ENCODE measurements at places on chromosomes 12 and 14.

GRCh38 chr12:31019976-31020375 is 53.7 kb upstream of the DDX11 start:
- DNase-seq, result no peak

DNA sequence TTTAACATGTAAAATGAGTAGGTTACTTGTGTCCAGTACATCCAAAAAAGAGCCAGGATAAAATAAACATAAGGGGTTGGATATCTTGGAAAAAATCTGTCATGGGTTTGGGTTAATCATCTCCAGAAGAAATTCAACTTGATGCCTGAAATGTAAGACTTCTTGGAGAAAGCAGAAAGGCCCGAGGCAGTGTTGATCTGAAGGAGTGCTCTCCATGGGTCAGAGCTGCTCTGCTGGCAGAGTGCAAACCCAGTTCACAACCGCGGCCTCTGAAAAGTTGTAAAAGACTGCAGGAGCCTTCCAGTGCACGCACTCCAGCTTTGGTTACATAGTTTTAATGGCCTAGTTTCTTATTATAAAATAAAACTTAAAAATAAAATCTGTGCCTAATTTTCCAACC is 97.3 kb upstream of the ALX1 start:
- DNase-seq, result no peak

DNA sequence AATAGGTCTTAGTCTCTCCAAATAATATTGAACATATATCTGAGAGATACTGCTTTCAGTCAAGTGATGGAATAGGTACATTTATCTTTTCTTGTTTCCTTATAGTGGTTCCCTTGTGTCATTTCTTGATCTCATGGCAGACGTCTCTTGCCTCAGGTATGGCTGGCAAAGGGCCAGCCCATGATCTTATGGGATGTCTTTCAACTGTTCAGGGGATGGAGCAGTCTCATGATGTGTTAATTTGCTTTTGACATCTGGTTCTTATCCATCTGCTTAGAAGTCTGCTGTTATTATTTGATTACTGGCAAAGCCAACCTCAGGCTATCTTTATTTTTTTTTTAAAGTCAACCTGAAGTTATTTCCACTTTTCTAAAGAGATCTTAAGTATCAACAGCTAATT is 262.9 kb downstream of the TMEM117 start:
- DNase-seq, result no peak

DNA sequence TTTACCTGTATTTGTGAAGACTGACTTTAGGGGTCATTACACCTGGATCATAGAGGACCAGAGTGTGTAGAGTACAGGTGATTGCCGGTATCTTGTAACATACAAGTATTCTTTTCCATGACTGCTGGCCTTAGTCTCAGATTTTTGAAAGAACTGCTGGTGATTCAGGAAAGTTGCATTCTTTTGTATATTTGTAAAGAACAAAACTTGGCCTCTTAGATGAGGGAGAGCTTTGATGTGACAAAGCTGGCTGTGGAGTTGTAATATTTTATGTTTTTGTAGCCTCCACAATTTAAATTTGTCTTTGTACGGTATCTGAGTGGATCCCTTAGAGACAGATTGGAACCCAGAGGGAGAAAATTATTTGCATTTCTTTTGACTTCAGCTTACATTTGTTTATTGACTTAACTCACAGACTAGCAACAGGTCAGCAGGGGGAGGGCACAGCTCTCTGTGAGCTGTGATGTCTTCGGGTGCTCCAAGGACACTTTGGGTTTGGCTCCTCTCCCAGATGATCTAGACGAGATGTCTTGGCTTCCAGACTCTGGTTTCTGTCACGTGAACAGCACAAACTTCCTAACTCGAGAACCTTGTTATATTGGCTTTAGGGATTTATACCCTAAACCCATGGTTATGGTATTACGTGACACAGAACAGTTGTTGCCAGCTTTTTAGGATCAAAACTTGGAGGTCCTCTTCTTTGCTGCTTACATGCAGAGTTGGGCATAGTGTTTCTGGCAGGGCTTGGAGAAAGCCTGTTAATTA is 65.9 kb downstream of the DAAM1 start:
- no peak for DNase-seq

GRCh38 chr12:124713041-124713435 is 145.6 kb upstream of the NCOR2 start:
- no peak for DNase-seq

- no peak for DNase-seq
These were observed 138.9 kb downstream of the HMGA2 start for GRCh38 chr12:65962921-65963861.

- DNase-seq, result no peak
These were observed 5.0 kb downstream of the ACACB start for GRCh38 chr12:109121346-109121880.

GRCh38 chr14:104431351-104431928 is 148.1 kb upstream of the C14orf180 start:
- DNase-seq, result no peak

DNA sequence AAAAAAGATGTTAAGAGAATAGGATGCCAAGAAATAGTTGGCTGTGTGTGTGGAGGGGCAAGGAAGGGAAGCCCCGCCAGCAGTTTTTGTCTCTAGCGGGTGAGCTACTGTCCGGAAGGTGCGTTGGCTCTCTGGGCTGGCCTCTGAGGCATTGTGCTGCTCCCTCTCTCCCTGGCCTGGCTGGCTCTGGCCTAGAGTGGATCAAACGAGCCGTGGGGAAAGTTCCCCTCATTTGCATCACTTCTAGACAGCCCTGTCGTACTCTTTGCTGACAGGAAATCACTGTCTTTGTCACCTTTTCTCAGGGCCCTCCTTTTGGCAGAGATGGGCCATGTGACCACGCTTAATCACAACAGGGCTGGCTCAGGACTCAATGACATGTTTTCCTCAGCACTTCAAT is 236.1 kb upstream of the NPAS3 start:
- DNase-seq, result no peak

GRCh38 chr14:39265033-39265432 is 31.3 kb downstream of the MIA2 start:
- DNase-seq, result no peak

DNA sequence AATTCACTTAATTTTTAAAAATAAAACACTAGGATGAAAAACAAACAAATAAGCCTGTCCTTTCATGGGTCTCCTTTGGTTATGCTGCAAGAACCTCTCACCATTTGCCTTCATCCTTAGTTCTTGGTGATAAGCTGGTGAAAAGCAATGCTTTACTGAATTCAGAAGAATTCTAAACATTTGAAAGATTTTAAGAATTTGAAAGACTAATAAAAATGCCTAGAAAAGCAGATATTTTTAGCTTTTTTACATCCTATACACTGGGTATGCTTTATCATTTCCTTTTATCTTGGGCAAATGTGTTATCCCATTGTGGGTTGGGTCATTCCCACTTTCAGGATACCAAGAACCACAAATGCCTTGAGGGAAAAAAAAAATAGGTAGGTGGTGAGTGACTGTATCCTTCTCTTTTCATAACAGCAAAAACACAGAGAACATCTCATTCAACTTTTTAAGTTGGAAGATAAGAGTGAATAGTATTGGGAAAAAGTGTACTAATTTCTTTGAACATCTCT is 197.1 kb upstream of the ABCD2 start:
- DNase-seq, result no peak

- no peak for DNase-seq
These were observed 2.6 kb downstream of the GLRX5 start for GRCh38 chr14:95537298-95538089.

- DNase-seq, result no peak
These were observed 12.3 kb downstream of the CRACR2A start for GRCh38 chr12:3740480-3741231.

DNA sequence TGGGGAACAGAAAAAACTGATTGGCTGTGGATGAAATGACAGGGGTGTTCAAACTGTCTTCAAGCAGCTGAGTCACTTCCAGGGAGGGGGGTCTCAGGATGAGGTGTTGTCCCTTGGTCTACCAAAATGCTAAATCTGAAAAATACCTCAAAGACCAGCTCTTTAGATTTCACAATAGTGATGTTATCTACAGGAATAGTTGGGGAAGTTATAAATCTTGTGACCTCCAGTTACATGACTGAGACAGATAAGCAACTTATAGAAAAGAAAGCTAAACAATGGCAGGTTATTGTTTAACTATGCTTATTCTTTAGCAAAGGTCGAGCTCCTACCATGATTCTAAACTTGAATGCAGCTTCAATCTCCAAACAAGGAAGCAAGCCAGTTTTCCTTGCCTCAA is 125.4 kb downstream of the SYT10 start:
- DNase-seq, result no peak

DNA sequence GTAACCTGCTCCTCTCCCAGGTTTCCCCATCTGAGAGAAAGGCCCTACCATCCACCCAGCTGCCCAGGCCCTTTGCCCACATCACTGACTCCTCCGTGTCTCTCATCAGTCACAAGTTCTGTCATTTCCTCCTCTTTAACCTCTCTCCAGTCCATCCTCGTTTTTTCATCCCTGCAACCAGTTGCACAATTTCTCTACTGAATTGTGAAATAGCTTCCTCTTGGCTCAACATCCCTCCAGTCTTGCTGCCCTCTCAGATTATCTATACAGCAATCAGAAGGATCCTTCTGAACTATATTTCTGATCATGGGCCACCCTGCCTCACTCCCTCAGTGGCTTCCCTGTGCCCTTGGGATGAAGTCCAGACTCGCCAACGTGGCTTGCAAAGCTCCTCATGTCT is 6.8 kb downstream of the FAM161B start:
- no peak for DNase-seq

DNA sequence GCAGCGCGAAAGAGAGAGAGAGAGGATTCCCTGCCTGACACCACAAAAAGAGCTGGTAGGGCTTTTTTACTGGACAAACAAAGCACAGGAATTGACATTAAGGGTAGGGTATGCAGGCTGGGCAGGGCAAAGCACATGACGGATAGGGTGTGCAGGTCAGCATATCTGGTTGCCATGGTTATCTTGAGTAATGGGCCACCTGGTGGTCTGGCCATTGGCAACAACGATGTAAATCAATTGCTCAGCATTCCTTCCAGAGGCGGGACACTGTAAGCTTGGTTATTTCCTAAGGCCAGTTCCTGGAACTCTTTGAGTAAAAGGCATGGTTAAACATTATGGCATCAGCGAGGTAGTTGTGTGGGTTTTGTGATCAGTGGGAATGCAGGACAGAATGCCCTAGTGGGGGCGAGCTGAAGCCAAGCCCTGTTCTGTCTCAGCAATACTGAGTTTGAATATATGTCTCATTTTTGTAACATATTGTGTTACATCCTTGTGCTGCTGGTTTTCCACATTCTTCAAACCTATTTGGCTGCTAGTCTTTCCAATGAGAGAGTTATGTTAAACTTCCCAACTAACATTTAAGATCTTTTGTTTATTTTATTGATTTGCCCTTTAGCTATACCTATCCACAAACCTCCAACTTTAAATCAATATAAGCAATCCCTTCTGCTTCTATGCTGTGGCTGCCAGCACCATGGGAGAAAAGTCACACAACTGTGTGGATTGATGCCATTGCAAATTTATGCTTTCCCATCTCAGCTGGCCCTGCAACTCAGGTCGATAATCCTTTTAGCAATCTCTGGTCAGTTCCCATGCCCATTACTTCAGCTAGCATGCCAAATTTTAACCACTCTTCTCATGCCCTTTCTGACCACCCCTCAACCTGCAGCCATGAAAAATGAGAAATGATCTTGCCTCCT is 396.7 kb upstream of the PDE3A start:
- no peak for DNase-seq

GRCh38 chr14:51401756-51402155 is 161.7 kb downstream of the TMX1 start:
- no peak for DNase-seq

GRCh38 chr12:32606443-32606842 is 72.7 kb upstream of the DNM1L start:
- no peak for DNase-seq

DNA sequence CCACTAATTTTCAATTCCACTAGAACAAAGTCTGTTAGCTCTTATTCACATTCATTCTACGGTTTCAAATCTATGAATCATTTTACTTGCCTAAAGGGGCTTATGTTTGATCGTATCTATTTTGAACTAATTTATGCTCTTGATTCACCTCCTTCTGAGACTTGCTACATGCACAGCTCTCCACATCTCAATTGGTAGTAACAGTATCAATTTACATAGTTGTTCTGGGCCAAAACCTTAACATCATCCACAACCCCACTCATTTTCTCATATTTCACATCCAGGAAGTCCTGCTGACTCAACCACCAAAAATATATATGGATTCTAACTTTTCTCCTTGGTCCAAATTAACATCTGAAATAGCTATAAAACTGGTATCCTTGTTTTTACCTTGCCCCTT is 208.6 kb downstream of the RASSF9 start:
- no peak for DNase-seq

GRCh38 chr14:58944968-58945356 is 243.5 kb upstream of the DAAM1 start:
- no peak for DNase-seq

- no peak for DNase-seq
These were observed 1.5 kb downstream of the DHRS7 start for GRCh38 chr14:60163693-60164092.

DNA sequence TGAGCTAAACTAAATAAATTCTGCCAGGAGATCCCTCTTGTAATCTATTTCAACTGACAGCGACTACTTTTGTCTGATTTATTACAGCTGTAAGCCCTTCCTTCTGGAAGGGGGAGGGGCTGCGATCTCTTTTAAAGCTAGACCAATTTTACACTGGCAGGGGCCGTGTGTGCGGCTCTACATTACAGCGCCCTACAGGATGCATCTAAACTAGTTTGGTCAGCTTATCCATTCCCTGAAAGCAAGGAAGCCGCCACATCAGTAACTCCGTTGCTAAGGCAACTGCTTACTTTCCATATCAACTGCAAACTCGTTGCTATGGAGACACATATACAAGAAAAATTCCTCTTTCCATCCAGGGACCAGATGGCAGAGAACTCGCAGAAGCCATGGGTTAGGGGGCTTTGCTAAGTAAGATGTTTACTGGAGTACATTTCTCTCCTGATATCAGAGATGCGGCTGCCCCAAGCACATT is 17.4 kb downstream of the FOXN3 start:
- DNase-seq, result no peak

GRCh38 chr14:37045340-37046061 is 126.9 kb downstream of the SLC25A21 start:
- no peak for DNase-seq

- DNase-seq, result no peak
These were observed 48.2 kb downstream of the SPPL3 start for GRCh38 chr12:120855823-120856588.

DNA sequence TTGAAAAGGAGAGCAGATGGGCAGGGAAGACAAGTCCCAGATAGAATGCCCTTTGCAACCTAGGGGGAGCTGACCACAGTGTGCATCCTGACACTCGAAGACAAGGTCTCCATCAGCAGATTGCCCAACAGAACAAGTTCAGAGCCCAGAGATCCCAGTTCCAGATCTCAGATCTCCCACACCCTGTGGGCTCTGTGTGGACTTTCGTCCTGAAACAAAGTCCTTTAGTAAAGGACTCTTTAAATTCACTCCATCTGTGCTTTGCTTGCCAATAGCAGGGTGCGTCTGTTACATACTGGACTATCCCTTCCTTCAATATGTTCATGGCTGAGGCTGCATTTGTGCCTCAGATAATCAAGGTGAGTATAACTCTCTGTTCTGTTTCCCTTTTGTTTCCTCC is 8.7 kb upstream of the C1RL start:
- no peak for DNase-seq

GRCh38 chr14:48616931-48617330 is 941.5 kb upstream of the MDGA2 start:
- DNase-seq, result no peak
